SJSA1 (cell line): ENCODE measurements at places on chromosomes 16 and 17. TPM values are rescaled to one million over a fixed set of nuclear protein-coding genes. Genes with fewer than 3 reads are reported as not detected.

GRCh38 chr16:46850619-46851555 is 19.9 kb upstream of the C16orf87 start:
- no peak for DNase-seq
- H3K36me3 ChIP-seq = no peaks in the 10 kb centered on the region
- H3K27ac ChIP-seq = no peak overlapping the region
- no peak overlapping the region for H3K4me3 ChIP-seq
- H3K4me1 ChIP-seq = peaks cover 8% of the 10 kb centered on the region

GRCh38 chr16:87409153-87409552 is 17.0 kb downstream of the MAP1LC3B start:
- H3K27me3 ChIP-seq = 0 out of 2 replicates have a peak, but pooled peaks cover 4% of the 10 kb centered on the region
- DNase-seq = no peak
- H3K4me1 ChIP-seq = no peaks in the 10 kb centered on the region

GRCh38 chr17:64063766-64064224 is 43.4 kb upstream of the ICAM2 start:
- H3K36me3 ChIP-seq = peaks cover 12% of the 10 kb centered on the region; the same call in 1 of the 2 replicates
- no peaks in the 10 kb centered on the region for H3K27me3 ChIP-seq
- H3K4me1 ChIP-seq = peaks cover 7% of the 10 kb centered on the region

Gene CIBAR2
- total RNA-seq = 0.05 TPM in 1 of 2 replicates, not detected in the other

Gene MRC2
- total RNA-seq = 202 and 254 TPM in 2 replicates
